ENCODE measurements at places on chromosomes 2 and 18.

- no peak for DNase-seq
Measured at GRCh38 chr18:77020561-77020960, 112.0 kb downstream of the MBP start.

GRCh38 chr18:75107931-75108276 lies 101.0 kb downstream of the PTGR3 start:
- no peak for DNase-seq

DNA sequence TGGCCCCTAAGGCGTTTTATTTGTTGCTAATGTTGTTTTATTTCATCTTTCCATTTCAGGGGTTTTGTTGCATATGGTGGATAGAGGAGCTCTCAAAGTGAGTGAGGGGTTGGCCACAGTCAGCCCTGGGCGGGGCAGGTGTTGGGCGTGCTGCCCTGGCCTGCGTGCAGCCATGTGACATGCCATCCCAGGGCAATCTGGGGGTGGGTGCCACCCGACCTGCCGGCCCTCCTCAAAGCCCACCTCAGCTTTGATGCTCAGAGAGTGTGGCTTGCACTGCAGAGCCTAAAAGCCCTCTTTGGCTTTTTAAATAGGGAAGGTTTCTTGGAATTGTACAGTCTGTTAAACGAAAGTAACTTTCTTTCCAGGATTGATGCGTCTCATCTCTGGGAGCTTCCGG lies 18.4 kb downstream of the TSHZ1 start:
- no peak for DNase-seq

GRCh38 chr2:177147093-177147694 lies 65.4 kb upstream of the HNRNPA3 start:
- DNase-seq = no peak

DNA sequence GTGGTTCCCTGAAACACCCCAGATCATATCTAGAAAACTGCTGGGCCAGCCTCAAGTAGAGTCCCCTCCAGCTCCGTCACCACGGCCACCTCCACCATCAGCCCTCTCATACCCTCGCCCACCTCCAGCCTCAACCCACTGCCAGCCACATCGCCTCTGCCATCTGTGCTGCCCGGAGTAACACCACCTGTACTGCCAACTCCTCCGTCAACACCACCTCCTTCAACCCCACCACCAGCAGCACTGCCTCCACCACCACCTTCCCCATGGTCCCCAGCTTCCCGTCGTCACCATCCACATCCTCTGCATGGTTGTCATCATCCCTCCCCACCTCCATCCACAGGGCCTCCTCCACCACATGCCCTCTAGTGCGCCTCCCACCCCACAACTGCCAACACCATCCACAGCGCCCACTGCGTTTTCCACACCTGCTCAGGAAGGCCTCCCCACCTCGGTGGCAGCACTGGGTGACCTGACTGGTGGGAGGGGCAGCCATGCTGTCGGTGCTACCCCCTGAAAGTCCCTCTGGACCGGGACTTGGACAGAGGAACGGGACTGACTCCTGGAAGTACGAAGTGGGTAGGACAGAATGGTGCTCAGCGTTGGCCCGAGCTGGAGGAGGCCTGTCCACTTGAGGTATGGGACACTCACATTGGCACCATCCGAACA lies 1.6 kb downstream of the SNED1 start:
- DNase-seq = no peak

DNA sequence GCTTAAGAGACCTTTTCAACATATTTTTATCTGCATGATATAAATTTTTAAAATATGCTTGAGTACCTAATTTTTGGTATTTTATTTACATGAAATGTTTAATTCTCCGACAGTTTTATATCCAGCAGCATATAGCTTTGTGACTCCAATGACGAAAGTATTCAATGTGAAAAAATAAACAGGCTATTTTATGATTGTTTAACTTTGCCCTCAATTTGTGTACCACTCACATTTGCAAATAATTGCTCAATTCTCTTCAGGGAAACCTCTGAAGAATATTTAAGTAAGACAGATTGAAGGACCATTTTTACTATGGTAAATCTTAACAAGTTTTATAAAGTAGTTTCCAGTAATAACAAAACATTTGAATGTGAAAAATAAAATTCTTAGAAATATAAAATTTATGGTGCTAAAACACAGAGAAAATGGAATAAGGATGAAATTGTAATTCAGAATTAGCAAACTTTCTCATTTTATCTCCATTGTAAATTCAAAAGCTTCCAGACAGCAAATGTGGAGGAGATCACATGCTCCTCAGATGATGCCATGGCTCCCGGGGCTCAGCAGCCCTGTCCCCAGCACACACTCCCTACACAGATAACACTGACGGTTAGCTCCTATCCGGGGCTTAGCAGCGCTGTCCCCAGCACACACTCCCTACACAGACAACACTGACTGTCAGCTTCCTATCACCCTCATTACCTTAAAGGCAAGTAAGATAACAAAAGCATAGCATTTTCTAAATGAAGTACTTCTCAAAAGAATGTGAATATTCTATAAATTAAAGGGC lies 39.7 kb downstream of the SH3YL1 start:
- no peak for DNase-seq

- DNase-seq = no peak
Measured at GRCh38 chr18:12031846-12032245, 50.5 kb downstream of the IMPA2 start.

DNA sequence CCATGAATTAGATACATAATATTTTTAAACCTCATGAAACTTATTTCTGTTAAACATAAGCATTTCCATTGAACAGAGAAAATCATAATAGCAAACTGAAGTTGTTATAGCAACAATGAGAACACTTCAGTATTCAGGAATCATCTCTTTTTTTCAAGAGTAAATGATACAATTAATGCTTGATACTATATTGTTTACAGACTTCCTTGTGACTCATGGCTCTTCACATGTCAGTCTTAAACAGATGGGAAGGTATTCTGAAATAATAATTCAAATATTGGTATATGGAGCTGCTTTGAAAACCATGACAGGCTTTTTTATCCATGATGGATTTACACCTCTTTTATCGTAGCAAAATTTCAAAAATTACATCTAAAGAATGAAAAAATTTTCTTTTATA lies 226.5 kb upstream of the RBMS1 start:
- DNase-seq = no peak

- no peak for DNase-seq
Measured at GRCh38 chr18:13566941-13567746, 159.2 kb downstream of the FAM210A start.

- DNase-seq = no peak
Measured at GRCh38 chr2:3189076-3189591, 188.5 kb downstream of the EIPR1 start.

- DNase-seq = no peak
Measured at GRCh38 chr2:129744649-129745048, 234.8 kb upstream of the RAB6C start.

DNA sequence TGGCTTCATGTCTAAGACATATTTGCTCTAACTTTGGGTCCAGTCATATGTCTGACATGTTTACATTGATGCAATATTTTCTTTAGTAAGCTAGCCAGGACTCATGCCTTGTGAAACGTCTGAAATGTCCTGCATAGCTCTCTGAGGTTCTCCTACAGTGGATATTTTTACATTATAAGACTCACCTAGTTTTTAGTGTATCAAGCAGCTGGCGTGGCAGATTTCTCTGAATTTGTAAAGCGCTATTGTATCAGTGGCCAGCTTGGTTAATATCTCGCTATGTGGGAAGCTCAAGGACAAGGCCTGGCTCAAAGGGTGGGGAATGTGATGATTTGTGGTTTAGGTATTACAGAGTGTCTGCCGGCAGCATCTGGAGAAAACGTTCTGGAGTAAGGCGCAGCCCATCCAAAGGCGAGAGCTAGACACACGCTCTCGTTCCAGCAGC lies 164.3 kb downstream of the LTBP1 start:
- DNase-seq = no peak
